NCI-H460 (cell line): ENCODE measurements at places on chromosomes 12 and 14. TPM values are rescaled to one million over a fixed set of nuclear protein-coding genes. Genes with fewer than 3 reads are reported as not detected.

The HOXC10 gene
- 0.59 TPM in 1 of 2 replicates, not detected in the other for total RNA-seq

The ACACB gene
- total RNA-seq, result 1.9 and 2.5 TPM in 2 replicates

The LALBA gene
- total RNA-seq, result not detected in 2 replicates

The BMP4 gene
- not detected in 2 replicates for total RNA-seq

The ATXN3 gene
- total RNA-seq, result 21.4 and 32.3 TPM in 2 replicates

The RNU7-1 gene
- total RNA-seq, result not detected in 2 replicates

The RHOJ gene
- total RNA-seq, result not detected in 2 replicates

The SYCP3 gene
- 0.14 TPM in 1 of 2 replicates, not detected in the other for total RNA-seq

The CCDC196 gene
- not detected in 2 replicates for total RNA-seq

The VDR gene
- 2.4 TPM in 2 replicates for total RNA-seq

The P2RX7 gene
- total RNA-seq, result 0.55 and 1.2 TPM in 2 replicates

The ADAMTS20 gene
- total RNA-seq, result 0.09 and 0.17 TPM in 2 replicates
